CD4-positive, alpha-beta T cell (primary cell): ENCODE measurements at places on chromosomes 5 and 9.

- DNase-seq, result no peak
Measured at GRCh38 chr5:152218694-152219093, 186.4 kb downstream of the NMUR2 start.

GRCh38 chr9:114883709-114884108 lies 46.7 kb downstream of the TNFSF8 start:
- no peak for DNase-seq

- DNase-seq, result no peak
Measured at GRCh38 chr9:16417161-16417560, 453.3 kb downstream of the BNC2 start.

DNA sequence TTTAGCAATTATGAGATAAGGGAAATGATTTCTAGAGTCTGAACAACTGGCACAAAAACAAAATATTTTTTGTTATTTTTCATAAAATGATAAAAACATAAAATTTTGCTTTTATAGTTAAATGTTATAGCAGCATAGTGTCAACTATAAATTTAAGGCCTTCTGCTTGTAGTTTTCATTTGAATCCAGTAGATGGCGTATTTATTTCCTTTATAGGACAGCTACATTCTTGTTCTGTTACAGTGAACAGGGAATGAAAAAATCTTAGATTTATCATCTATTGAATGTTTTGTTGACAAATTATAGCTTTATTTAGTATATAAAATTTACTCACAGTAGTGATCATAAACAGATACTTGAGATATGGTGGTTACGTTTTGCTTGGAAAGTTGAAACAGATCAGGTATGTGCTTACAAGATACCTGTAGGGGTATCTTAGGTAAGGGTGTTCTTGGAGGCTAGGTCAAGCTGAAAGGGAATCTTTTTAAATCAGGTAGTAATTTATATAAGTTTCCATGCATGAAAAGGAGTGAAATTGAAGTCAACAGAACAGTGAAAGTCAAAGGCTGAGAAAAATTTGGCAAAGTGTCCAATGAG lies 239.3 kb upstream of the GRIN3A start:
- no peak for DNase-seq

DNA sequence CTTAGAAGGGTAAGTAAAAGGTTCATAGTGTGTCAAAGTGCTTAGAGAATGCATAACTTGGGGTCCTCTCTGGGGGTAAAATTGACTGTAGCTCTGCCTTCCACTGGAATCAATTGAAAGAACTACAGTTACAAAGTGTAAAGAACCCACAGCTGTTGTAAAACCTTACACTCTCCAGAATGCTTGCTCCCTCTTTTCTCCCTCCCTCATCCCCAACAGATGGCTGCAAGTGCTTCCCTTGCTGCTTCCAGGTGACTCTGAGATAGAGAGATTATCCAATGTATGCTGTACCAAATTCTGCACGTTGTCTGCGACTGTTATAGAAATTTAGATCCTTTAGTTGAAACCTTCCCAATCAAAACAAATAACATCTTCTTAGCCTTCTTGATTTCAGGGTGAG lies 126.0 kb downstream of the STK32A start:
- DNase-seq, result no peak

DNA sequence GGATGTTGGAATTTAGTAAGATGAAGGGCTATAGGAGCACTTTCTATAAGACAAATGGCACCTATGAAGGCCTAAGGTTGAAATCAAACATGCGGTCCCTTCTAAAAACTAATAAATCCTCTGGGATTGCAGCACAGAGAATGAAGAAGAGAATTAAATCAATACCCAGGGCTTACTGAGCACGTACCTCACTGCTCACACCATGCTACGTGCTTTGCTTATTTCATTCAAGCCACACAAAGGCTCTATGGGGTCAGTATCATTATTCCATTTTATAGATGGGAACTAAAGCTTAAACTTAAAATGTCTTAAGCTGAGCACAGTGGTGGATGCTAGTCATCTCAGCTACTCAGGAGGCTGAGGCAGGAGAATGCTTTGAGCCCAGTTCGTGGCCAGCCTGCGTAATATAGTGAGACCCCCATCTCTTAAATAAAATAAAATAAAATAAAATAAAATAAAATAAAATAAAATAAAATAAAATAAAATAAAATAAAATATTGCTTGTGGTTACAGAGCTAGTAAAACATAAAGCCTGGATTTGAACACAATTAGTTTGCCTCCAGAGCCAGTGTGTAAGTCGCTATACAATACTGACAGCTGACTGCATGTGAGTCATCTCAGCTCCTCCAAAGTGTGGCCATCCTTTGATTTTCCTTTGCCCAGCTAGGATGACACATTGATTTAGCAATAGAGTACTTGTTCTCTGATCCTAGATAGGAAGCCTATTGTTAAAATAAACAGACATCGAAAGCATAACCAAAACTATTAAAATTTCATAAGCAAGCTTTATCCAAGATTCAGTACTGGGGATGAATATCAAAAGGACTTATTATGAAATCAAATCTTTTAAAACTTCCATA lies 20.9 kb upstream of the DPYSL3 start:
- DNase-seq, result no peak

DNA sequence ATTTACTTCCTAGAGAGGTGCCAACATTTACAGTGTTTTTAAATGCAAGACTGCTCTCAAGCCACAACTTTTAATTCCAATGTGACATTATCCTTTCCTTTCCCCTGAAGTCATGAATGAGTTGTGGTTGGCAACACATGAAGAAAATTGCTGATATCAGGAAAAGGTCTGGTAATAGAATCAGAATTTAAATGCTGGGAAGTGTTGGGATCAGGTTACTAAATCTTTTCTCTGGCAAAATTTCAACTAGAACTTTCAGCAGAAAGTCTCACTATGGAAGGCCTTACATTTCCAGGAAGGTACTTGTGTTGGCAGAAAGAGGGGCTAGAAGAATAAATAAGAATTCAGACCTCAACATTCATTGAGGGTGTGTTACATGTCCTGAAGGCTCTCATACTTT lies 10.6 kb upstream of the SLC44A1 start:
- no peak for DNase-seq

DNA sequence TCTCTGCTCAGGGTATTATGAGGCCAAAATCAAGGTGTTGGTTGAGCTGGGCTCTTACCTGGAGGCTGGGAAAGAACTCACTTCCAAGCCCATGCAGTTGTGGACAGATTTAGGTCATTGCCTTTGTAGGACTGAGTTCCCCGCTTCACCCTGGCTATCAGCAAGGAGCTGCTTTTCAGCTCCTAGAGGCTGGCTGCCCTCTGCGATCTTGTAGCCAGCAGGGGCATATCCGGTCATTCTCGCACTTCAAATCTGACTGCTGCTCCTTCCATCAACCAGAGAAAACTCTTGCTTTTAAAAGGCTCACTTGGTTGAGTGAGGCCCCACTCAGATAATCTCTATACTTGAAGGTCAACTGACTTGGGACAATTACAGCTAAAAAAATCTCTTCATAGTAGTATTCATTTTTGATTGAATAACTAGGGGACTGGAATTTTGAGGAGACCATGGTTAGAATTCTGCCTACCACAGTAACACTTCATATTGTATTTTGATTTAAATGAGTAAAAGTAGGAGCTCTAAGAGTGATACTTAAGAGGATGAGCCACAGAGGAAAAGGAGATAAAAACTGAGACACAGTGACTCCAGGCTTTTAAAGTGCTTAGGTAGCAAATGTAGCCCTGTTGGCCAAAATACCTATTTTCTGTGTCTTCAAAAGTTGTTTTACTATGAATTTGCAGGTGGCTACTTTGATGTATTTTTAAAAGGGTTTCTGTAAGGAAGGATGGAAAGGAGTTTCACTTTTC lies 137.4 kb downstream of the CD180 start:
- DNase-seq, result no peak

DNA sequence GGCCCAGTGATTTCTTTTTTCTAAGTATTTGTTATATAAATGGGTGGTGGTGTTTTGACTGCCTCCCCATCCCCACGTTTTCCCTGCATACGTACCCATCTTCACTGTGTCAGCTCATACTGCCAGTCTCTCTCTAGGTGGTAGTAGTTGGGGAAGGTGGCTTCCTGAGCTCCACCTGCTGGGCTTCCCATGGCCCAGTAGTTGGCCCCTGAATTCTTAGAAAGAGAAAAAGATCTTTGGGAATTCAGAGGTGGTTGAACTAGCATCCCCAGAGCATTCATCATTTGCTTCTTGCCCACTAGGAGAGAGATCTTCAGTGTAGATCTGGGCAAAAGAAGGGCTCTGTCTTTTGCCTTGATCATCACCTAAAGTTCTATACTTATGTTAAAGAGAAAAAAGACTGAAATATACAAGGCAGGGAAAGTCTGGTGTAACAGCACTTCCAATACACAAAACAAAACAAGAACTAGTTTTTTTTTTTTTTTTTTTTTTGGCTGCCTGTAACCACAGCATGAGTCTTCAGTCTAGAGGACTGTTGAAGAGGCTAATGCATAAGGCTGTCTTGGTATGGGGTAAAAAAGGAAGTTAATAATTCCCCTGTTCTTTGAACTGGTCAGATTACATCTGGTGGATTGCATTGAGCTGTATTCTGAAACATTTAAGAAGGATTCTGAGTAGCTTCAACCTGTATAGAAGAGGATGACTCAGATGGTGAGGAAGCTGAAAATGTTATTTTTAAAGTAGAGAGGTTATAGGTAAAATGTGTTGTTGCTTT lies 128.7 kb downstream of the ATG10 start:
- no peak for DNase-seq

DNA sequence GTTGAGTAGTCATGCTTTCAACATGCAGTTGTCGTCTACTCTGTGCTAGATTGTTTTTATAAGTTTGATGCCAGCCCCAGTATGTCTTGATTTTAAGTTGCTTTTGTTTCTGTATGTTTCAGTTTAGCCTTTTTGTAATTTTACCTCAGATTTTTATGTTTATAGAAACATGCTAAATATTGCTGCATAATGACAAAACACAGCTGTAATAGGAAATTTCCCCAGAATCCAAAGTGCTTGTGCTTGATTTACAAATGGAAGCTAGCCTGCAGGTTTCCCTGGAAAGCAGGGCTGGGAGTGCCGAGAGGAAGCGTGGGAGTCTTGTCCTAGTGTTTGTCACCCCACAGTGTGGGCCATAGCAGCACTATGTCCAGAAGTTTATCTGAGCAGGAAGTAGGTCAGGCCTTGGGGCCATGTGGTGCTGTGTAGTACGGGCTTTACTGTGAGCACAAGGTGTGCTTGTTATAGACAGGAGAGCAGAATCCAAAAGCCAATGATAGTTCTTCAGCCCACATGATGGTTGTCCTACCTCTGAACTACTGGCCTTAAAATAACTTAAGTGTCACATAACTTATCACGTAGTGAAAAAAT lies 100.0 kb upstream of the NREP start:
- DNase-seq, result no peak

DNA sequence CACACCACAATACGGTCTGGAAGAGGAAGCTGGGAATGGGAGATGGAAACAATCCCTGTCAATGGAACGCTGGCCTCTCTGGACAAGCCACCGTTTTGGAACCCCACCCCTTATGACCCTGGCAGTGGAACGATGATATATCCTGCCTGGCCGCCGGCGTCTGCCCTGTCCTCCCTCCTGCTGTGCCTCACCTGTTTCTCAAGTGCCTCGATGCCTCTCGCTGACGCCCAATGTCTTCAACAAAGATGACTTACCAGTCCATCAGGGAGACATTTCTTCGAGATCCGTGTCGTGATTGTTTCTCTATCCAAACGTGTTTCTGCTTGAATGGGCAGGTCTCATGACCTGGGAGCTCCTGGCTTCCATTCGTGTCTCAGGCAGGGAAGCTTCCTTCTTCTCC lies 476.5 kb downstream of the SPATA31A7 start:
- no peak for DNase-seq

DNA sequence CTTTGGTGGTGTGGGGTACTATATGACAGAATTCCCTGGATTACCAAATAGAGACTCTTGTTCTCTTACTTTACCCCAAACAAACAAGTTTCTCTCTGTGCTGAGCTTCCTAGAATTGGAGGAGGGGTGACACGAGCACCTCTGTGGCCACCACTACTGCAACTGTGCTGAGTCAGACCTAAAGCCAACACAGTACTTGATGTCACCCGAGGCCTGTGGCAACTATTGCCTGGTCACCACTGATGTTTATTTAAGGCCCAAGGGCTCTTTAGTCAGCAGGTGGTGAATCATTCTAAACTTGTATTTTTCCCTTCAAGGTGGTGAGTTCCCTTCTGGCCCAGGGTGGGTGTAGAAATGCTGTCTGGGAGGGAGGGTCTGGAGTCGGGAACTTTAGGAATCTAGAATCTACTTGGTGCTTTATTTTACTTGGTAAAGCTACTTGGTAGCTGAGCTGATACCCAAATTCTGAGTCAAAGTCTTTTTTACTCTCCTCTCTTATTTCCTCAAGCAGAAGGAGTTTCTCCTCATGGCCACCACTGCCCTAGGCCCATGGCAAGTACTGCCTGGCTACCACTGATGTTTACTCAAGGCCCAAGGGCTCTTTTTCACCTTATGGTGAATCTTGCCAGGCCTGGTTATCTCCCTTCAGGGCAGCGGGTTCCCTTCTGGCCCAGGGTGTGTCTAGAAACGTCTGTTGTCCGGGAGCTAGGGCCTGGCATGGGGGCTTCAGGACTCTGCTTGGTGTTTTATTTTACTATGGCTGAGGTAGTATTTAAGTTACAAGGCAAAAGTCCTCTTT lies 9.8 kb downstream of the LURAP1L start:
- no peak for DNase-seq

DNA sequence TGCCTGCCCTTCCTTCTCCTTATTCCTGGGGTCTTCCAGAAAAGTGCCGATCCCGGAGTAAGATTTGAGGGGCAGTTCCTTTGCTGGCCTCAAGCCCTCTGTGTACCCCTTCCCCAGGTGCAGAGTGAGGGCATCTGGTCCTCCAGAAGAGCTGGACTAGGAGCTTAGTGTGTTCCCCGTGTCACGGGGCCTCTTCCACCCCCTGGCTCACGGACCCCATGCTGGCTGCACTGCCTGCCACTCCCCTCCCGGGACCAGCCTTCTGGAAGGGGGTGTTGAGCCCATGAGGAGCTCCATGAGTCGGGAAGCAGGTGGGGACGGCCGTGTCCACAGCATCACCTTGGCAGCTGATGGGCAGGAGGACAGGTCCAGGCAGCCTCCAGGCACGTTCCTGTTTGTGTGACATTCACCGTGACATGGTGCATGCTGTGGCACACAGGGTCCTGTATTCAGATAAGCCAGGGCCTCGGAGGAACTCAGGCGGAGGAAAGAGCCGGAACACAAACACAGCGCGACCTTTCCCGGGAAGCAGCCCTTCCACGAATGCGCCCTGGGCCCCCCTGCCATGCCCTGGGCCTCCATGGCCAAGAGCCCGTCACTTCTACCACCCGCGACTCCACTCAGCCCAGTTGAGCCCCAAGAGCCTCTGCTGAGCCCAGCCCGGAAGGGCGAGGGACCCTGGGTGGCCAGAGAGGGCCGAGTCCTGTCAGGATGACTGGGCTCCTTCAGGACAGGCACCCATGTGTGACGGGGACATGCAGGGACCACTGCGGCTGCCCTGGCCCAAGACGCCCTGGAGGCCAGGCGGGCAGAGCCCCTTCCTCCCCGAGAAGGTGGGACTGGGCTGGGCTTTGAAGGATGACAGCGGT lies 5.9 kb upstream of the LCN1 start:
- DNase-seq, result no peak
